ENCODE measurements at places on chromosomes 6 and 20. TPM values are rescaled to one million over a fixed set of nuclear protein-coding genes. Genes with fewer than 3 reads are reported as not detected.

DNA sequence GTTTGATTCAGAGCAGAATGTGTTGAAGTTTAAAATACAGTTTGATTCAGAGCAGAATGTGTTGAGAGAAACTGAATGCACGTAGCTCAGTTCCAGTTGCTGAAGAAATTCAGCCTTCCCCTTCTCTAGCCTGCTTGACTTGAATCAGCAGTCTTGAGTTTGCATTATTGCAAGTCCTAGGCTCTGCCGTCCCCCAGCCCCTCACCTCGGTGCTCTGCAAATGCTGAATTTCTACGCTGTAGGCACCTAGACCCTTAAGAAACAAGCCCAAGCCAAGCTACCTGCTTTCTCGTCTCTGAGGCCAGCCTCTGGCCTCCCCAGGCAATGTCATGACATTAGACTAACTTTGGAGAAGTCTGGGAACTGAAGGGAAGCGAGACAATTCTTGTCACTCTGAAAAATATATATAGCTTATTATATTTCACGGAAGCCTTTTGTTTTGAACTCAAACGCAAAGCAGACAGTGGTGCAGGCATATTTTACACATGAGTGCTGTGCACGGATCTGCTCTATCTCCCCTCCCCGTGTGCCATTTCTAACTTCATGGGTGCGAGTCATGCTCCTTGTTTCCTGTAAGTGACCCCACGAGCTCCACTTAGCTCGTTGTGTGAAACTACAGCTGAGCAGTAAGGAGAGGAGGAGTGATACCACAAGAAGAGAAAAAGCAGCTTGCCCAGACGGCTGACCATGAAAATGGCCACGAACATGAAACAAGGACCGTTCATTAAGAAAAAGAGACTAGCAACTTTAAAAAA, 71.4 kb upstream of the DUSP22 start:
- H3K27ac ChIP-seq, result no peak overlapping the region
- no peaks in the 10 kb centered on the region for H3K36me3 ChIP-seq
- H3K4me3 ChIP-seq, result no peak overlapping the region
- DNase-seq, result no peak
- no peaks in the 10 kb centered on the region for H3K27me3 ChIP-seq
- H3K4me1 ChIP-seq, result peaks cover 2% of the 10 kb centered on the region

The PARD6B gene
- total RNA-seq, result 27.4 TPM

The COL9A3 gene
- 137 TPM for total RNA-seq

GRCh38 chr6:53645859-53646258, 19.7 kb downstream of the KLHL31 start:
- no peak for DNase-seq
- H3K36me3 ChIP-seq, result no peaks in the 10 kb centered on the region
- no peak overlapping the region for H3K4me3 ChIP-seq
- H3K27me3 ChIP-seq, result no peaks in the 10 kb centered on the region
- H3K4me1 ChIP-seq, result no peaks in the 10 kb centered on the region
- H3K27ac ChIP-seq, result no peak overlapping the region

The OPN5 gene
- total RNA-seq, result not detected

The TRAPPC3L gene
- not detected for total RNA-seq

The TRIM15 gene
- total RNA-seq, result not detected

GRCh38 chr6:29762781-29763214, 39.6 kb downstream of the HLA-F start:
- no peak overlapping the region for H3K4me3 ChIP-seq
- DNase-seq, result no peak
- no peaks in the 10 kb centered on the region for H3K27me3 ChIP-seq
- no peaks in the 10 kb centered on the region for H3K36me3 ChIP-seq

DNA sequence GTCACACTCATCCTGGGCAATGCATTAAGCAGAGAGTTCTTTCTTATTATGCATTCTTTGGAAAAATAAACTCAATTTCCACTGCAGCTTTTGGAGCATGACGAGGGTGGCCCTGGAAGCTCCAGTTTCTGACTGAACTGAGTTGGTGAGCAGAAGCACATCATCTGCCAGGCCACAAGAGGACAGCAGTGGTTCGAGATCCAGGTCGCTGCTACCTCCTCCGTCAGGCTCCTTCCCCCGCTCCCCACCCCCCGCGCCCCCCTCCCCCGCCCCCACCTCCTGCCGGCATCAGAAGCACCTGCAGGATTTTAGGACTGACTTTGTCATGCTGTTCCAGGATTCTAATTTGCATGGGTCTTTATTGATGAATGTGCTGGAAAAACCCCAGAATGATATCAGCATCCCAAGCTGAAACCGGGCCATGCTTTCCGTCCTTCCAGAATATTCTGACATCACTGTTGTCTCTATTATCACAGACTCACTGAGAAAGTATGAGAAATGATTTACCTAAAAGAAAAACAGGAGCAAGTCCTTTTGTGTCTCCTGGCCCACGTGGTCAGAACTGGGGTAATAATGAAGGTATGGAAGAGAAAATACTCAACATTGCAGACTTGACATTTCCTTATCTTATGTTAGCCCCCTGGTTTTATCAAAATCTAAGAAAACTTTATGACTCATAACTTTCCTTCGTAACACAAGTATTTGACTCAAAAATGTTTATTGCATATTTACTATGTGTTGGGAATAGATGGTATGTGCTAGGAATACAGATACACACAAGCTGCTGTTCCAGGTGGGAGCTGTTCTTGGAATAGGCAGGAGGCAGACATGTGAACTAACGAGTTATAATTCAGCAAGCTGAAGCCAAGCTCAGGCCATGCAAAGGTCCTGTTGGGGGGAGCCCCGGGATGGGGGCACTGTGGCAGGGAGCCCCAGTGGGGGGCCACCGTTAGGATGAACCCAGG, 220.2 kb upstream of the EXOC2 start:
- H3K27ac ChIP-seq, result no peak overlapping the region
- peak; percentile 85 for DNase-seq
- H3K27me3 ChIP-seq, result no peaks in the 10 kb centered on the region
- H3K4me1 ChIP-seq, result no peaks in the 10 kb centered on the region
- H3K4me3 ChIP-seq, result no peak overlapping the region

DNA sequence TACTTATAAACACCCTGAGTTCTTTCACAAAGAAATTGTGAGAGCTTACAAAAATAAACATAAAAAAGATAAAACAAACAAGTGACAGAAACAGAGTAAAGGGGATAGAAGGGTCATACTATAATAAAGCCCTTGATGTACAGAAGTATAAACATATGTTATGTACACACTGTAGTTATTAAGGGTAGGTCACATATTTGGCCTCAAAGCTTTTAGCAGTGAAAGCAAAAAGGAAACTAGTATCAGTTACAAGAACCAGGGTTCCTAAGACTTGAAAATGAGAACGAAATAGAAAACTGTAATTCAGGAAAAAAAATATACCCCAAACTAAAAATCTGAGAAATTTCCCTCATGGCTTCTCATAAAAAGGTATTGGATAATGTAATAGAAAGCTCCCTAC, 380.6 kb downstream of the HDGFL1 start:
- DNase-seq, result no peak
- H3K27me3 ChIP-seq, result no peaks in the 10 kb centered on the region
- no peaks in the 10 kb centered on the region for H3K4me1 ChIP-seq
- no peaks in the 10 kb centered on the region for H3K36me3 ChIP-seq

GRCh38 chr20:46406986-46407670, 713 bp upstream of the ELMO2 start:
- DNase-seq, result no peak
- H3K4me3 ChIP-seq, result peak overlapping the region; percentile 90
- no peak overlapping the region for H3K27ac ChIP-seq
- no peaks in the 10 kb centered on the region for H3K36me3 ChIP-seq
- H3K4me1 ChIP-seq, result peaks cover 3% of the 10 kb centered on the region

DNA sequence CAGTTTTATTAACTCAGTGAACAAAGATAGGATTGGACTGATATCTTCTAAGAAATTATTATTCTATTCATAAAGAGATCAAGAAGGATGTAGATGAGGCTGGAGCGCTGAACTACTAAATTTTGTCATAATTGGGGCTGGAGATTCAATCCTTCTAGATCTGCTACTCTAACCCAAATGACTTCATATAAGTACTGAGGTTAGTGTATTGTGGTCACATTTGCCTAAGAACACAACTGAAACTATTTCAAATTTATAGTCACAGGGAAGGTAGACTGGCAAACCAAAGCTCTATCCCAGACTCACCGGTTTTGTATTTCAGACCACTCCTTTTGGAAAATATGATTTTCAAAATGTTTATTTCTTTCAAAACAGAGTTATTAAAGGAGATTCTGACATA, 96.7 kb downstream of the BMP5 start:
- H3K27me3 ChIP-seq, result no peaks in the 10 kb centered on the region
- DNase-seq, result no peak
- no peak overlapping the region for H3K27ac ChIP-seq
- H3K4me1 ChIP-seq, result peaks cover 3% of the 10 kb centered on the region
- H3K4me3 ChIP-seq, result no peak overlapping the region
- H3K36me3 ChIP-seq, result no peaks in the 10 kb centered on the region

- H3K27me3 ChIP-seq, result no peaks in the 10 kb centered on the region
- no peak overlapping the region for H3K4me3 ChIP-seq
- H3K4me1 ChIP-seq, result no peaks in the 10 kb centered on the region
- DNase-seq, result no peak
- H3K36me3 ChIP-seq, result no peaks in the 10 kb centered on the region
- no peak overlapping the region for H3K27ac ChIP-seq
These were observed 121.7 kb upstream of the MARCKS start for GRCh38 chr6:113735491-113735890.

All from H9 (cell line).